ENCODE measurements at places on chromosomes 12 and 14.

DNA sequence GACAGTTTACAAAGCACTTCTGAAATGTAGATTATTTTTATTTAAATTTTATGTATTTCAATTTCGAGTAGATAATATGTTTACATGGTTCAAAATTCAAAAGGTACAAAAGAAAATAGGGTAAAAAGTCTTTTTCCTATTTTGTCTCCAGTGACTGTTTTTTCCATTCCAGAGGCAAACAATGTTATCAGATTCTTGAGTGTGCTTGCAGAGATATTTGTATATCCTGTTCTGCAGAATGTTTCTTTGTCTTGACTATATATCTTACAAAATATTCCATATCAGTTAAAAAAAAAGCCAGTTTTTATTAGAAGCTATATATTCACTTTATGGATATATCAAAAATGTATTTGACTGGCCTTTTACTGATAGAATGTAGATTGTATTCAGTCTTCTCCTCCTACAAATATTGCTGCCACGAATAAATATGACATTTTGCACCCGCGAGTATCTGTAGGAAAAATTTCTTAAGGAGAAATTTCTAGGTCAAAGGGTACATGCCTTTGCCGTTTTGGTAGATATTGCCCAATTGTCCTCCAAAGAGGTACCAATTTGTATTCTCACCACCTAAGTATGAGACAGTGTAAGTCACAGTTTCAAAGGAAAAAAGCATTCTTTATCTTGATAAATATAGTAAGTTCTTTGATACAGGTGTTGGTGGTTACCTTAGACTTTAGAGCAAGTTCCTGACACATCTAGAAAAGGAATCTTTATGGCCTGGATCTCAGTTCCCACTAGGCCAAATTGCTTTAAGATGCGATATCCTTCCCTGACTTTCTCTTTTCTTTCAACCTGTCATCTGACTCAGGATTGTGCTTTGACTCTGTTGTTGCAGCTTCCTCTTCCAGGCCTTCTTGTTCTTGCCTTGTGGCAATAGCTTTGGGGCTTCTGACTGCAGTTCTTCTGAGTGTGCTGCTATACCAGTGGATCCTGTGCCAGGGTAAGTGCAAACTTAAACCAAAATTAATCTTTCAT is 2.3 kb downstream of the KLRG1 start:
- DNase-seq: no peak

- no peak for DNase-seq
Observed at GRCh38 chr12:117792877-117793424, 175.8 kb downstream of the KSR2 start.

DNA sequence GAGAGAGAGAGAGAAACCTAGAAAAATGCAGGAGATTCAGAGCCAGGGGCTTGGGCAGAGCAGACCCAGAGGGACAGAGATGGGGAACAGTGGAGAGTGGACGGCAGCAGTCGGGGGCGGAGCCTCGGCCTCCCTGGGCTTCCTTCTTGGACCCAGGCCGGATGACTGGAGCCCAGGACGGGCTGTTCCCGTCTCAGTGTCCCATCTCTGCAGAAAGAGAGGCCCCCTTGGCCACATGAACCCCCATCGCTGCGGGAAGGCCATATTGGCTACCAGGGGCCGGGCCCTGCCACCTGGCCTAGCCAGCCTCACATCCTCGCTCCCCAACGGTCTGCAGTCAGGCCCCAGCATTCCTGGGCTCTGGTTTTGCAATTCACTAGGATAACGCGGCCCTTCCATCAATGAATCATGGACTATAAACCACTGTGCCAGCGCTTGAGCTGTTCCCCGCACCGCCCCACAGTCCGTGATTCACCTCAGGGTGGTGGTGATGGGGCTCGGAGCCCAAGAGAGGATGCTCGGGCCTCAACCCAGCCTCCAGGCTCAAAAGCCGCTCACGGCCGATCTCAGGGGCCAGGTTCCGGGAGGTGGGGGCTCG is 116.5 kb downstream of the RFLNA start:
- DNase-seq: no peak

DNA sequence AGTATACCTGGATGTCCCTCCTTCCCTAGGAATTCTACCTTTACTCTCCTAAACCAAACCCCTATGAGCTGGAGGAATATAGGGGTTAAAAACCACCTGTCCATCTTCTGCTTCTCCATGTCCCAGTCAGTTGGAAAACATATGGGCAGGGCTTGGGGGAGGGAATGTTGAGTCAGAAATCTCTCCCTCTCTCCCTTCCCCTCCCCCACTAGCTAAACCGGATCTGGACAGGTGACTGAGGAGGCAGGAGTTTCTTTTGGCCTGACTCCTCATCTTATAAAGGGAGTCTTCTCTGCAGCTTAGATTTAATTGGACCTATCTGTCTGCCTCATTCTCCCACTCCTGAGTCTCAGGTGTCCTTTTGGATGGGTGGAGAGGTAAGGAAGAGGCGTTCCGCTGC is 6.1 kb downstream of the ERBB3 start:
- no peak for DNase-seq

DNA sequence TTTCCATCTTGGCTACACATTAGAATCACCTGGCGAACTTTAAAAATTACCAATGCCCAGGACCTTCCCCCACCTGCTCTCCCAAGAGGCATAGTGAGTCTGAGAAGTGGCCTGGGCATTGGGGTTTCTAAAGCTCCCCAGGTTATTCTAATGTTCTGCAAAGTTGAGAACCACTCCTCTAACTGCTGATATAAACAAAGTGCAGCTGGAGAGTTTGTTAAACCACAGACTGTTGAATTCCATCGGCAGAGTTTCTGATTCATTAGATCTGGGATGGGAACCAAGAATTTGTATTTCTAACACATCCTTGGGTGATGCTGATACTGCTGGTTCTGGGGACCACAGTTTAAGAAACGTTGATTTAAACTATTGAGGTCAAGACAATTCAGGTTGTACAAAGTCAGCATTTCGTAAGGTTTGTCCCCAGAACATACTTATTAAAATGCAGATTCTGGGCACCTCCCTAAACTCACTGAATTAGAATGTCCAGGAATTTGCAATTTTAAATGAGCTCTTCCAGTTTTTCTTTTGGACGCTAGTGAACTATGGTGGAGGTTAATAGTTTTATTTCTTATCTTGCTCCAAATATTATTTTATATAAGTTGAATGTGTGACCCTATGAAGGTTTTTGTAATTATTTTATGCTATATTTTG is 309.1 kb downstream of the NRXN3 start:
- DNase-seq: no peak

GRCh38 chr14:69708049-69708448 is 58.9 kb upstream of the SRSF5 start:
- no peak for DNase-seq

DNA sequence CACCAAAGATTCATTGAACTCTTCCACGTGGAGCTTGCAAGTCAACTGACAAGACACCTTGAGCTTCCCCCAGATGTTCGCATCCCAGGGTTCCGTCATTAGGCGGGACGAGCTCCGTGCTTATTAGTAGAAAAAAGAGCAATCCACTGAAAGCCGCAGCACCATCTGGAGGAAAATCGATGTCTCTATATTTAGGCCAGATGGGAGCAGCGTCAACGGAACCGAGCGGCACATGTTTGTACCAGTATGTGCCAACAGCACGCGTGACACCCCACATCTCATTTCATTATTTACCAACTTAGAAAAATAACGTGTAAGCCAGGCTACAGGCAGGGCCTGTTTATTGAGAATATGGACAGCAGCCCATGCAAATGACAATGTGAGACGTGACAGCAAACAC is 45.8 kb upstream of the TMEM132D start:
- no peak for DNase-seq

Data from spinal cord (tissue), 10 donors.